ENCODE measurements at places on chromosomes 7 and 10.

- no peak for DNase-seq
Measured at GRCh38 chr10:30294476-30295240, 54.4 kb downstream of the MTPAP start.

- DNase-seq: no peak
Measured at GRCh38 chr10:126042354-126042753, 146.0 kb downstream of the FANK1 start.

GRCh38 chr7:36154255-36155212 is 1.5 kb downstream of the EEPD1 start:
- DNase-seq: no peak

GRCh38 chr7:73834626-73835191 is 3.9 kb downstream of the CLDN4 start:
- DNase-seq: no peak

DNA sequence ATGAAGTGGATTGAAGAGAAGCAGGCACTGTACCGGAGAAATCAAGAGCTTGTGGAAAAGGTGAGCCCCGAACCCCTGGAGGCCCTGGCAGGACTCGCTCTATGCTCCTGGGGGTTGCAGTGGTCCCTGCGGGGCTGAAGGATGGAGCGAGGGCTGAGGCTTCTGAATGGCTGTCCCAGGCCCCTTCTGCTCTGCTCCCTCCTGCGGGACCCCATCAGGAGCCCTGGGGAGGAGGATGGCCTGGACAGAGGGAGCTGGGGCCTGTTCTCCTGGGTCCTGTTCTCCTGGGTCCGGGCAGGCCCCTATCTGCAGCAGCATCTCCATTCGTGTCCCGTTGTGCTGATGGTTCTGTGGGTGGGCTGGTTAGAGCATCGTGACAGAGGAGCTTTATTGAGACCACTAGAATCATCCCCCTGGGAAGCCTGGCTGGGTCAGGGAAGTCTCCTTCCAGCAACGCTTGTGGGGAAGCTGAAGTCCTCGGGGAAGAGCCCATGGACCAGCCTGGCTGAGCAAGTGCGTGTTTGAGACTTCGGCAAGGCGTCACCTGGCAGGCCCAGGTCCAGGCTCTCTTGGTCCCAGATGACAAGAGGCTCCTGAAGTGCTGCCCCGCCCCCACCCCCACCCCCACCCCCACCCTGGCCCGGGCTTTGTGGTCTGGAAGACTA is 41.1 kb upstream of the DPYSL4 start:
- DNase-seq: no peak

- no peak for DNase-seq
Measured at GRCh38 chr10:7153750-7154149, 257.1 kb downstream of the SFMBT2 start.

GRCh38 chr10:26628395-26628794 is 69.1 kb upstream of the PDSS1 start:
- no peak for DNase-seq

GRCh38 chr10:111488668-111489067 is 411.8 kb downstream of the ADRA2A start:
- no peak for DNase-seq

- no peak for DNase-seq
Measured at GRCh38 chr7:90668992-90669391, 72.9 kb downstream of the CDK14 start.

Data from activated naive CD4-positive, alpha-beta T cell (primary cell).